ENCODE measurements at places on chromosomes 6 and 20. TPM values are rescaled to one million over a fixed set of nuclear protein-coding genes. Genes with fewer than 3 reads are reported as not detected.

DNA sequence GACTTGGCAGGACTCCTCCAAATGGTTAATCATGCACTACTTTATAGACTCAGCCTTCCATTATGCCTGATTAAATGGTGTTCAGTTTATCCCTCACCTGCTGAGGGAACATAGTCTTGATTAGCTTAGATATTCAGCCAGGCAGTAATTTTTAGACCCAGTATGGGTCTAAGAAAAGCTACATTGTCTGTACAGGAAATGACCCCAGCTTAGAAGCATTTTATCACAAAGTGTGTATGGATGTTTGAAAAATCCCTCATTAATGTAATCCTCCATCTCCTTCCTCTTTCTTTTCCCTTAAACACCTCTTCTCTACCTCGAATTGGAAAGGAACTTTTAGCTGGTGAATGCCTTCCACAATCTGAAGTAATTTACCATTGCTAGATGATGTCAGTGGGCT lies 252.2 kb upstream of the BMP2 start:
- no peak for DNase-seq

DNA sequence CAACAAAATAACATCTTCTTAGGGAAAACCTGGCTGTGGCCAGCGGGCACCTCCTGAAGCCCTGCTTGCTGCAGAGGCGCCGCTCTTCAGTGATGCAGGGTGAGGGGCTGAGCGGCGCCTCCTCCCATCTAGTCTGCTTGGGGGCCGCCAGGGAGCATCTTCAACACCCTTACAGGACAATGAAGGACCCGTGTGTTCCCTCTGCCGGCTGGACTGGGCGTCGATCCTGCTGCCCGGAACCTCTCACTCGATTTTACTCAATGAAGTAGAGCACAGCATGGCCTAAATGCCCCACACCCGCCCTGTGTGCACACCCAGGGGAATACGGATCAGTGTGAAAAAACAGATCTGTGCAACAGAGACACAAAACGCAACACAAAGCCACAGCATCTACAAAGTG lies 28.5 kb upstream of the MPC1 start:
- DNase-seq: no peak

DNA sequence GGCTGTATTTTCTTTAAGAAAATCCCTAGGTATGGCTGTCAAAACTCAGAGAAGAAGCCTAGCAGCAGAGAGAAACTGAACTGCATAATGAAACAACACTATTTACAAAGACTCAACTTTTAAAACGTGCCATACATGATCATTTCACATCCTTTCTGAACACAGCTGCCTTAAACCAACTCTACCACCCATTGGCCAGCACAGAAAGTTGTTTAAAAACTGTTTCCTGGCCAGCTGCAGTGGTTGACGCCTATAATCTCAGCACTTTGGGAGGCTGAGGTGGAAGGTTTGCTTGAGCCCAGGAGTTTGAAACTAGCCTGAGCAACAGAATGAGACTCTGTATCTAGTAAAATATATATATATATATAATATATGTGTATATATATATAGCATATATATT lies 336.4 kb upstream of the SOX4 start:
- DNase-seq: no peak

- DNase-seq: no peak
Measured at GRCh38 chr6:158797331-158798310, 21.5 kb downstream of the EZR start.

The POM121L2 gene
- not detected for total RNA-seq
